ENCODE measurements at places on chromosomes 1 and 21.

DNA sequence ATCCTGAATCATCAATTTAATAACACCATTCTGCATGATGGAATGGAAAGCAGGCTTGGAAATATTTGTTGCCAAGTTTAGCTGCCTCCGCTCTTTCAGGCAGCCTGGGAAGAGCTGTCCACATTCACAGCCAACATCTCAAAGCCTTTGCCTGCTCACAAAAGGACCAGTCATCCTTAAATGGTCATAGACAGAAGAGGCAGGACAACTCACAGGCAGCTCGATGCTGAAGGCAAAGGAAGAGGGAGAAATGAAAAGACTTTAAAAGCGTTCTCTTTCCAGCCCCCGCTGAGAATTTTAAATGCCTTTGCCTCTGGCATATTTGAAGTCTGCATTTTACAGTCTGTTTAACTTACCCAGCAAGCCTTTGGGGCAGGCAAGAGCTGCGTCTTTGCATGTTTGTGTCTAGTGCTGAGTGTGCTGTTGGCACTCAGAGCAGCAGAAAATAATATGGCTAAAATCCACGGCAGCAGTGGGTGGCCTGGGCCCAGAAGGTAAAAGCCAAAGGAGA lies 68.9 kb downstream of the NMNAT2 start:
- DNase-seq: peak; percentile 34

- no peak for DNase-seq
Observed at GRCh38 chr1:234763910-234764309, 153.9 kb upstream of the IRF2BP2 start.

GRCh38 chr1:55822891-55823290 lies 607.7 kb upstream of the USP24 start:
- no peak for DNase-seq

- no peak for DNase-seq
Observed at GRCh38 chr1:232509570-232509969, 120.4 kb downstream of the SIPA1L2 start.

- no peak for DNase-seq
Observed at GRCh38 chr21:27094184-27094948, 127.5 kb upstream of the ADAMTS5 start.

GRCh38 chr21:46217511-46218196 lies 10.9 kb downstream of the LSS start:
- DNase-seq: no peak

GRCh38 chr21:44905728-44906090 lies 15.0 kb downstream of the ITGB2 start:
- DNase-seq: no peak

DNA sequence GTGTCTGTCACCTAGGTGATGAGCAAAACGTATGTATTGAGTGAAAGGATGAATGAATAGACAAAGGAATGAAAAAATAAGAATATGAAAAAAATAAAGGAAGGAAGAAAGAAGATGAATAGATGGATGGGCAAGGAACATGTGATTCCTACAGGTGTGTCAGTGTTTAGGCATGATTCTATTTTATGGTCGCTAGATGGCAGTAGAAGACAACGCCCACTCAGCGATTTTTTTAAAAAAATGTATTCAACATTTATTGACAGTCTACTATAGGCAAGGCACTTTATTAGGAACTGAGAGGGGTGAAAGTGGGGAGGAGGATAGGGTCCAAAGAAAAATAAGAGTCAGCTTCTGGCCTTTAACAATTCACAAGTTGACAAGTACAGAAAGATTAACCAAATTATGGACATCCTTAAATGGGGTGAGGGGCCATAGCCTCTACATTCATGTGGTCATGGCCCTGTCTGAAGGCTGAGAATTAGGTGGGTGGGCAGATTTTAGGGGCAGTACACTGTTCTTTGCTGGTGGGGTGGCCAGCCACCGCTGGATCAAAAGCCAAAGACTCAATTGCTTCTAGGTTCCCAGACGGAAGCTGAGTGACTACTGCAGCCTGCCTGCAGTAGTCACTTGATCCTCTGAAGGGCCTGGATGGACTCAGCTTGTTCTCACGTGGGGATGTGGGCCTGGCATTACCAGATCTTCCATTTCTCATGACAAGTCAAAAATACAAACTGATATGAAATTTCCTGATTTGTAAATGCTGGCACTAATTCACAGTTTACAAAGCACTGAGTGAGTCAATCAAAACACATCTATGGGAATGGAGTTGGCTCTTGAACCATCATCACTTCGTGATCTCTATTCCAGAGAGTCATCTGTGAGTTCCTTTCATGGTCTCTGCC lies 83.9 kb downstream of the FASLG start:
- peak; percentile 65 for DNase-seq

DNA sequence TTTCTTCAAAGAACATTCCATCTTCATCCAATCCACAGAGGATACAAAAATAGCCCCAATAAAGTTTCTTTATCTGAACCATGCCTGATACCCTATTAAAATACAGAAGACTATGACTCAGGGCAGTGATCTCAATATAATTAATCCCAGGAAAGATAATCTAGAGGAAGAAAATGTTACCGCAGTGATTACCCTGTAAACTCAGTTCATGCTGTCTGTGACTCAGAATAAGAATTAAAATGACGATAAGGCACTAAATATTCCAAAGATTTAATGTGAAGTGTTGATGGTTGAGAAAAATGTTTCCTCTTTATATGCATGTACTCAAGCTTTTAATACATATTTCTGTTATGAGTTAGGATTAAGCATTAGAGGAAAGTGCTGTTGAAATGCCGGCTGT lies 88.6 kb upstream of the LYPLAL1 start:
- DNase-seq: peak; percentile 89

DNA sequence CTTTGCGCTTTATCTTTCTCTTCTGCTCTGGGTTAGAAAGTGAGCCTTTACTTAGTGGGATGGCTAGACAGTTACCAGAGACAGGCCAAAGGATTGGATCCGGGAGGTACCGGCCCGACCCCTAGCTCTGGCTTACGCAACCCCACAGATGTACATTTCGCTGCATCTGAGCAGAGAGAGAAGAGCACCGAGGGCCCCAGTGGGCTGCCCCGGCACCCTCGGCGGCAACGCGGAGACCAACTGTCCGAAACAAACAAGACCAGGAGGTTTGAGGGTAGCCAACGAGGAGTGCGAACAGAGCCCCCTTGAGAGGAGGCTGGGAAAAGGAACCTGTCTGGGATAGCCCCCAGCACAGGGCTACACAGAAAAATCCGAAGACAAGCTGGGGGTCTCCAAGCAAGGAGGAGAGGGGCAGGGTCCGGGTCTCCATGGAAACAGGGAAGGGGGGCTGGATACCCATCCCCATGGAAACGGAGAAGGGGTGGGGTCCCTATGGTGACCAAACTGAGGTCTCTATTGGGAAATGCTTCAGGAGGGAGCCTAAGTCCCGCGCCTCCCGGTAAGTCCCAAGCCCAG lies 373 bp downstream of the MTF1 start:
- DNase-seq: peak; percentile 70

DNA sequence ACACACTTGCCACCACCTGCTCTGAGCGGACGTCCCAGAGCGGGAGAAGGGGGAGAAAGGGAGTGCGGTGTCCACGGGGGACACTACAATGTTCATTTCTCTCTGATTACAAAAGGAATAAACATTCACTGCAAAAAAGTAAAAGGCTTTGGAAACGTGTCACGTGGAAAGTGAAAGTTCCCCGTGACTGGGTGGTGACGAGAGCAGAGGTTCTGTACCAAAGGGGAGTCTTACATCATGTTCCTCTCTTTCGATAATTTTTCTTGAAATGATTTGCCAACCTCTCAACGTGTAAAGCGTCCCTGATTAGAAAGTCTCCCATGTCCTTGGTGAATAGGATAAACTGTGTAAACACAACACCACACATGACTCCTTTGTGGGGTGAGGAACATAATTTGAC lies 22.0 kb upstream of the PRDM15 start:
- no peak for DNase-seq

DNA sequence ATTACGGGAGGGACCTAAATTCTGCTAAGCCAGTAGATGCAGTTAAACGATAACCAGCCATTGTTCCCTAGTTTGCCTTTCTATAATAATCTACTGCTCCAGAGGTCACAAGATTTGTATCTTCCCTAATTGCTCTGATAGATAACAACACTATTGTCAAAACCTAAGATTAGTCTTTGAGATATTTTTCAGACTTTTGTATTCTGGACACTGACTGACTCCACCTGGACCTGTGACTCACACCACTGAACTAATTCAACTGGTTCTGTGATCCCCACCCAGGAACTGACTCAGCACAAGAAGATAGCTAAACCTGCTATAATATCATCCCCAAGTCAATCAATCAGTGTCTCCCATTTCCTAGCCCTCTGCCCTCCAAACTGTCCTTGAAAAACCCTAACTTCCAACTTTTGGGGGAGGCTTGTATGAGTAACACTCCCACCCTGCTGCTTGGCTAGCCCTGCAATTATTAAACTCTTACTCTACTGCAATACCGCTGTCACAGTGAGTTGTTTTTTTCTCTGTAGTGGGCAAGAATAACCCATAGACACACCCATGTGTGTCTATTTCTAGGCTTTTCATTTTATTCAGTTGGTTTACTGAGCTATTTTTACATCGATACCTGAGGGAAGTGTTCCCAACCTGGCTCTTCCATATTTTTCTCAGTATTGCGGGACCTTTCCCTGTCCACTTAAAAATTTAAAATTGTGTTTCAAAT lies 11.2 kb downstream of the KIFAP3 start:
- peak; percentile 41 for DNase-seq

- no peak for DNase-seq
Observed at GRCh38 chr1:21677168-21677567, 8.0 kb upstream of the RAP1GAP start.

Data from iris pigment epithelial cell (primary cell).